RWPE2 (cell line): ENCODE measurements at places on chromosomes 4 and X.

- DNase-seq, result no peak
These were observed 32.2 kb downstream of the NFXL1 start for GRCh38 chr4:47882228-47882627.

DNA sequence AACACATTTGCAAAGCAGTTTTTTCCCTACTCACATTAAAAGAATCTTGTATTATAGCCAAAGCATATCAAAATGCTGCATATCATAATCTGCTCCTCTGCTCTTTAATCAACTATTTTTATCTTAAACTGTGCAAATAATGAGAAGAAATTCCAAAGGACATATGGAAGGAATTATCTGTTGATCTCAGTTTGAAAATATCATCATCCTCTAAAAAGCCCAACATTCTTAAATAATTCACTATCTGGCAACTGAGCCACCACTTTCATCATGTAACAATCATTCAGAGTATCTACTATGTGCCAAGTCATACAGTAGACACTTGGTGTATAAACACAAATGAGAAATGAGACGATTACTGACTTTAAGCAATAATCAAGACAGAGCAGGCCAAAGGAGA is 63.0 kb downstream of the PRSS12 start:
- DNase-seq, result no peak

DNA sequence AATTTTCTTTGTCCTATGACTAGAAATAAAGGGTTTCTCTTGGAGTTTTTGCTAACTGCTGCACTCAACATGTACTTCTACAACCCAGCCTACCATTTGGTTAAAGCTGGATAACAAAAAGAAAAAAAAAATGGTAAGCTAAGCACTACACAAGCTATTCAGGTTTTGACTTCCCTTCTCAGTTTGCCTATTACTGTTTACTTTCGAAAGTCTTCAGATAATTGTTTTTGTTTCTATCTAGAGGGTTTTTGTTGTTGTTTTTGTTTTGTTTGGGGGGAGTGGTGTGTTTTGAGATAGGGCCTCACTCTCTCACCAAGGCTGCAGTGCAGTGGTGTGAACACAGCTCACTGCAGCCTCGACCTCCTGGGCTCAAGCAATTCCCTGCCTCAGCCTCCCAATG is 46.6 kb downstream of the CLOCK start:
- no peak for DNase-seq

GRCh38 chr4:37095925-37096324 is 148.6 kb upstream of the NWD2 start:
- DNase-seq, result no peak

- no peak for DNase-seq
These were observed 166.6 kb upstream of the RAPGEF2 start for GRCh38 chr4:158936238-158936637.

DNA sequence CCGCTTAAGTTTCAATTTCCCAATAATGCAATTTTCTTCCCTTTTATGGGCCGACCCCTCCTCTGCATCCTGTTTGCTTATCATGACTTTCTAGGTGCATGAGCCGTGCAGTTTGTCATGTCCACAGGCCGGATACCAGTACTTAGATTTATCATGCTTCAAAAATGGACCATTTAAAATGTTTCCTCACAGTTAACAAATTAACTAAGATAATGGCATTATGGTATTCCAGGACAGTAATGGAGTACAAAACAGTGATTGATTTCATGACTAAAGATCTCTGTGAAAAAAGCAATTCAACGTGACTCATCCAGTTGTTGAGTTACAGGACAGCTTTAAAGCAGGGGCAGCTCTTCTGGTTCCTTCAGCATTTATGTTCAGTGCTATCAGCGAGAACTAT is 23.0 kb downstream of the SNX25 start:
- DNase-seq, result no peak

GRCh38 chr4:3199653-3200422 is 49.1 kb upstream of the MSANTD1 start:
- DNase-seq, result no peak

- DNase-seq, result no peak
These were observed 28.4 kb downstream of the NPNT start for GRCh38 chr4:105923497-105924238.
